Epithelial cell of proximal tubule (primary cell): ENCODE measurements at places on chromosomes 6 and 20.

- no peak for DNase-seq
Observed at GRCh38 chr20:25750220-25750764, 53.6 kb upstream of the ZNF337 start.

- no peak for DNase-seq
Observed at GRCh38 chr6:127924440-127924839, 23.6 kb upstream of the THEMIS start.

- DNase-seq: peak; percentile 89
Observed at GRCh38 chr6:152094992-152095592, 287.6 kb downstream of the ESR1 start.

- no peak for DNase-seq
Observed at GRCh38 chr6:161152907-161153662, 120.8 kb downstream of the AGPAT4 start.

DNA sequence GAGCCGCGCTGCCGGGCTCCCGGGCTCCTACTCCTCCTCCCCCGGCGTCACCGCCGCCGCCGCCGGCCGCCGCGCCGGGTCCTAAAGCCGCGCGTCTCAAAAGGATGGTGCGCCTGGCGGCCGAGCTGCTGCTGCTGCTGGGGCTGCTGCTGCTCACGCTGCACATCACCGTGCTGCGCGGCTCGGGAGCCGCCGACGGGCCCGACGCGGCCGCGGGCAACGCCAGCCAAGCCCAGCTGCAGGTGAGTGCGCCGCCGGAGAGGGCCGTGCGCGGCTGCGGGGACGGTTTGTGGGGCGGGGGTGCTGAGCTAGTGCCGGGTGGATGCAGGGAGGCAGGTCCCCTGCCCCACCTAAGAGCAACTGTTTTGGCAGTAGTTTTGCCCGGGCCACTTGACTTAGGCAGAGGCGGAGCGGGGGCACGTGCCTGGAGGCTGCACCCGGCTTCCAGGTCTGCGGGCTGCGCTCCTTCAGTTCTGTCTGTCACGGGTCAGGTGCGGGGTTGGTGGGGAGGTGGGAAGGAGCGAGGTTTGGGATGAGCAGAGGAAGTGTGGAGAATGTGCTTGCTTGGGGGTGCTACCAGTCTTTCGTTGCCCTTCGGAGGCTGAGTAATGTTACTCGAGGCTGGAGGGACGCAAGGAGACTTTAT is 722 bp downstream of the ISM1 start:
- no peak for DNase-seq
